Endodermal cell (in vitro differentiated cells): ENCODE measurements at places on chromosomes 3 and 15. TPM values are rescaled to one million over a fixed set of nuclear protein-coding genes. Genes with fewer than 3 reads are reported as not detected.
A peak's percentile ranks its signal among the peaks of the same experiment; 100 is the strongest.

GRCh38 chr3:51397392-51397791 is 6.3 kb downstream of the RBM15B start:
- DNase-seq, result no peak

DNA sequence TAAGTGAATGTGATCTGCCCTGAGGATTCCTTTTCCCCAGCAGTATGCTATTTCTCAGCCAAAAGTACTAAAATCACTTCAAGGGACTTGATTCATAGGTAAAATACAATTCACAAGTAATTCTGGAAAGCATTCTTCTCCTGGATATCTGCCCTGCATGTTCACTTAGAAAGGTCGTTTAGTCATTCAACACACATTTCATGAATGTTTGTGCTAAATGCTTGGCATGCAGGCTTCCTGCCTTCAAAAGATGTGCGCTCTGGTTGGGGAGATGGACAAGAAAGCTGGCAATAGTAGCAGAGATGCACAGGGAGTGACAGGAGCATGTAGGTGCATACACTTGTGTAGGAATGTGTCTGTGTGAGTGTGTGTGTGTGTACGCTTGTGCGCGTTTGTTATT is 360.7 kb downstream of the PTPRG start:
- DNase-seq, result no peak

- no peak for DNase-seq
Measured at GRCh38 chr3:131555456-131555855, 52.7 kb upstream of the MRPL3 start.

DNA sequence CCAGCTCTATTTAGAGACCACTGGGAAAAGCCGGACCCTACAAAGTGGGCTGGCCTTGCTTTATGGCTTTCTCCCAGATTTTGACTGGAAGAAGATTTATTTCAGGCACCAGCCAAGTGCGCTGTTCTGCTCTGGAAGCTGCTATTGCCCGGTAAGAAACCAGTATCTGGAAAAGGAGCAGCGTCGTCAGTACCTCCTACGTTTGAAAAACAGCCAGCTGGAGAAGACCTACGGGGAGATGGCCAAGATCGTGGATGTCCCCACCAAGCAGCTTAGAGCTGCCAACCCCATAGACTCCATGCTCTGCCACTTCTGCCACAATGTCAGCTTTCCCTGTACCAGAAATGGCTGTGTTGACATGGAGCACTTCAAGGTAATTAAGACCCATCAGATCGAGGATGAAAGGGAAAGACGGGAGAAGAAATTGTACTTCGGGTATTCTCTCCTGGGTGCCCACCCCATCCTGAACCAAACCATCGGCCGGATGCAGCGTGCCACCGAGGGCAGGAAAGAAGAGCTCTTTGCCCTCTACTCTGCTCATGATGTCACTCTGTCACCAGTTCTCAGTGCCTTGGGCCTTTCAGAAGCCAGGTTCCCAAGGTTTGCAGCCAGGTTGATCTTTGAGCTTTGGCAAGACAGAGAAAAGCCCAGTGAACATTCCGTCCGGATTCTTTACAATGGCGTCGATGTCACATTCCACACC is 60.9 kb downstream of the PXYLP1 start:
- no peak for DNase-seq

DNA sequence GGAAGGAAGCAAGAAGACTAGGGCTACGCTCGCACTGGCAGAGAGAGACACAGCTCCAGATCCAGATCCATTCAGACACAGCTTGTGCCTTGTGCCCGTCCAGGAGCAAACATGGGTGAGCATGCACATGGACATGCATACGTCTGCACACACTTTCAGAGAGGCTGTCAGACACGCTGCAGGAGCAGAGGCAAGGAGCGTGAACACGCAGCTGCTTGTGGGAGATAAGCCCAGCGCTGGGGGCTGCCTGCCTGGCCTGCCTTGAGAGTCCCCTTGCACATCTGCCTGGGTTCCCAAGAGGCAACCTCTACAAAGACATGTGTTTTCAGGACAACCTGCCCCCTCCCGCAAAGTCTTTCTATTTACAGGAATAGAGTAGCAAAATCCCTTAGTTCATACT is 13.6 kb upstream of the BAHD1 start:
- DNase-seq, result no peak

DNA sequence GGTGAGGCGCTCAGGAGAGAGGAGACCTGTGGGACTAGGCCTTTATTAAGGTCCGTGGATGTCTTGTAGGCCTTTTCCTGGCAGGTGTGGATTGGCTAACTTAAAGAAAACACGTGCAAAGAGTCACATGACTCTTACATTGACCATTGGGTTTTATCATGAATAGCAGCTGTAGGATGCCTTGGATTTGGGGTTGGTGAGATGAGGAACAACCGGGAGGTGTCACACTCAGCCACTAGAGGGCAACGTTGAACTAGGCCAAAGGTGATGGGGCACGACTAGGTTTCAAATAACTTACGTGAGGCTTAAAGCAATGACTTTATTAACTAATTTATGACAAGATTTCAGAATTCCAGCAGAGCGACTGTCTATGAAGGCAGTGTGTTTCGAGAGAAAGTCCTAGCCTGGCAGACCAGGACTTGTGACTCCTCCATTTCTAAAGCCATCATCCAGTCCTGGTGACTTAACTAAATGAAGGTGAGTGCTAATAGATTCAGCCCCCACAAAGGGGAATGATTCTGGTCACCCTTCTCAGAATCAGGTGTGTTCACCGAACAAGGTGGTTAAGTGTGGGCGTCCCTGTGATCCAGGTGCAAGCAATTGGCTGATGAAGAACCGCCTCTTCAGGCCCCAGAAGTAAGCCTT is 345.6 kb downstream of the MCTP2 start:
- DNase-seq, result peak; percentile 85

GRCh38 chr3:31668242-31668641 is 135.5 kb downstream of the STT3B start:
- DNase-seq, result no peak

GRCh38 chr3:59277201-59277600 is 227.4 kb upstream of the CFAP20DC start:
- DNase-seq, result no peak

DNA sequence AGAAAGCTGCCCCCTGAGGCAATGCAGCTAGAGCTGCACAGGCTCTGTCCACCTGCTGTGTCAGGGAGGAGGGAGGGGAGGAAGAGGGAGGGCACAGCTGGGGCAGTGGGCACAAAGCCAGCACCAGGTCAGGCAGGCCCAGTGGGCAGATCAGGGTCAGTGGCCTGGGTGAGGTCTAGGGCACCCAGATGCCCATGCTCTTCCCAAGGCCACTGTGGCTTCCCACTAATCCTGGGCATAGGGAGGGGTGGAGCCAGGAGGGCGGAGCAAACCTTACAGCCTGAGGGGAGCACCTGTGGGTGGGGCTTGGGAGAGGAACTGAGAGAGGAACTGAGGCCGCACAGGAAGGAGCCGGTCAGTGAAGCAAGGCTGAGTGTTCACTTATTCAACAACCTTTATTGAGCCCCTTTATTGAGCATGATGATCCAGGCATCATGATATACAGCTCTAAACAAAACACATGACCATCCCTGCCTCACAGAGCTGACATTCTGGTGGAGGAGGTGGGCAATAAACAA is 55.0 kb downstream of the RHCG start:
- no peak for DNase-seq

GRCh38 chr15:99631255-99631654 is 65.5 kb downstream of the MEF2A start:
- DNase-seq, result no peak

- DNase-seq, result no peak
Measured at GRCh38 chr15:81189583-81190283, 6.9 kb upstream of the IL16 start.

GRCh38 chr15:89657686-89658200 is 2.5 kb upstream of the KIF7 start:
- no peak for DNase-seq

- DNase-seq, result no peak
Measured at GRCh38 chr3:8755097-8755496, 14.3 kb downstream of the OXTR start.

GRCh38 chr15:88113613-88114308 is 142.8 kb downstream of the NTRK3 start:
- no peak for DNase-seq

- DNase-seq, result peak; percentile 84
Measured at GRCh38 chr3:98329392-98330124, 24.1 kb upstream of the OR5K4 start.

DNA sequence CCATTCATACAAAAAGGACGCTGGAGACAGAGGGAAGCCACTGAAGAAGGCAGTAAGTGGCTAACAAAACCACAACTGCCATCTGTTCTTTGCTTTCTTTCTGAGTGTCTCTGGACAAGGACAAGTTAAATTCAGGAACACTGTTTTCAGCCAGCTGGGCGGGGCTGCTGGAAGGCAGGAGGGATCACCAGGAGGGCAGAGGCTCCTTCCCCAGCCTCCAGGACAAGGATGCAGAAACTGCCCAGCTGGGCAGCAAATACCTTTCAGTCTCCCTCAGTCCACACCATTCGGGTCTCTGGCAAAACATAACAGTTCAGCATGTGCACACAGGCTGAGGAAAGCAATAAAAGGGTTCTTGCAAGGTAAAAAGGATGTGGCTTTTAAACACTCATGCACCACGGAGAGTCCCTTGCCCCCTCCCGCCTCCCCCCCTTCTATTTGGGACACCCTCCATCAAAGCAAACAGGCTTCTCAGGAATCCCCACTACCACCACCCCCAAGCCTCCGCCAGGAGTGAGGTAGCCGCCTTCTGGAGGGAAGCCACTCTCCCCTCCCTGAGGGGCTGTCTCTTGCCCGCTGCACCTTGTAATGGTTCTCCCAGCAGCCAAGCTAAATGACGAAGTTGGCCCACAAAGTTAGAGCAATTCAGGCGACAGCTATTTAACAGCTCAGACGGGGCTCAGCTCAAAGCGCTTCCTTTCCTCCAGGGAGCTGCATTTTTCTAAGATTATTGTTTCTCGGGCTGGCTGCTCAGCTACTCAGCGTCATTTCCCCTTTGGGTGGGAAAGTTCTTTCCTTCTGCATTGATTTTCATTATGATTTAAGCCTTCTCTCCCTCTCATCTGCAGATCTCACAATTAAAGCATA is 3.8 kb downstream of the HEG1 start:
- DNase-seq, result peak; percentile 90

GRCh38 chr3:172676196-172676922 is 34.5 kb downstream of the NCEH1 start:
- peak; percentile 58 for DNase-seq

- DNase-seq, result peak; percentile 97
Measured at GRCh38 chr15:42490671-42491538, at the start of gene ZNF106. Gene ZNF106 (minus strand): TSS chr15:42491141. CDS start chr15:42472289, 18,852 bp downstream.

DNA sequence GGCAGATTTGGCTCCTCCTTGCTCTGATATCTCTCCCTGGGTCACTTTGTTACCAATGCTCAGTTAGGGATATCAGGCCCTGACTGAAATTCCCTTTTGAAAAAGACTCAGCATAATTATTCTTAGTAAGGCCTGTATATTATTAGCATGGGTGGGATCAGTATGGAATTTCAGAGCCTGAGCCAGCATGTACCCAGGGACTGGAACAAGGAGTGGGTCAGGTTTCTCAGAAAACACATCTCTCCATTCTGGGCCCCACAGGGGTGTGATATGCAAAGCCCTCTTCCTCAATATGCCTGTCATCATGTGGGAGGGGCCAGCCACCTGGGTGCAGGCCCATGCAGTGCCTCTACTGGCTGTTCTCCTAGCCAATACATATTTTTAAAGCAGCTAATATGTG is 423.2 kb downstream of the EPHB1 start:
- peak; percentile 86 for DNase-seq

DNA sequence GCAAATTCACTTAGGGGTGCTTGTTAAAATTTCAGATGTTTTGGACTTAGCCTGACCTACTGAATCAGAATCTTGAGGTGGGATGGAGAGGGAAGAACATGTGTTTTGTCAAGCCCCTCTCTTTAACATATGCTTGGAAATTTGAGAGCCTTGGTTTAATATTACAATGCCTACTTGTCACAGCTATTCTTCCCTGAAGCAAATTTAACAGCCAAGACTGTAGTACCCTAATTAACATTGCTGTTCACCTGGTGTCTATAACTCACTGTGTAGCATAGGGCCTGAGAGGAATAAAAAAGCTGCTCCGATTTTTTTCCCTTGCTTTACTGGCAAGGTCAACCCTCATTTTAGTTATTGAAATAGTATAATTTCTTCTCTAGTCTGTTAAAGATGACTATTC is 880.1 kb downstream of the CADM2 start:
- no peak for DNase-seq

GRCh38 chr15:26550880-26551279 is 222.0 kb downstream of the GABRB3 start:
- DNase-seq, result no peak

GRCh38 chr15:63212050-63213004 is 22.9 kb downstream of the RAB8B start:
- DNase-seq, result no peak

DNA sequence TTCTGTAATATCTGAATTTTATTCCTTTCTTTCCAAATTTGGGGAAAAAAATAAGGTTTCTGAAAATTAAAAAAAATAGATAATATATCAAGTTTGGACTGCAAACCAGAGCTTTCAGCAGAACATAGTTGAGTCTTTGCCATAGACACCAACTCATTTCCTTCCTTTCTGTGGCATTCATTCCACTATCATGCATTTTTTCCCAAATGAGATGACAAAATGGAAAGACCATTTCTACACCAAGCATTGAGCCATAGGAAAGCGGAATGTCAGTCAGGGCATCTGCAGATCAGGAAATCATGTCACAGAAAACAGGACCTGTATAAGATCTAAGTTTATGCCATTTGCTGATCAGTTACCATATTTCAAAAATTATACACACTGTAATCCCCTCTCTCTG is 333.3 kb upstream of the THBS1 start:
- DNase-seq, result no peak

DNA sequence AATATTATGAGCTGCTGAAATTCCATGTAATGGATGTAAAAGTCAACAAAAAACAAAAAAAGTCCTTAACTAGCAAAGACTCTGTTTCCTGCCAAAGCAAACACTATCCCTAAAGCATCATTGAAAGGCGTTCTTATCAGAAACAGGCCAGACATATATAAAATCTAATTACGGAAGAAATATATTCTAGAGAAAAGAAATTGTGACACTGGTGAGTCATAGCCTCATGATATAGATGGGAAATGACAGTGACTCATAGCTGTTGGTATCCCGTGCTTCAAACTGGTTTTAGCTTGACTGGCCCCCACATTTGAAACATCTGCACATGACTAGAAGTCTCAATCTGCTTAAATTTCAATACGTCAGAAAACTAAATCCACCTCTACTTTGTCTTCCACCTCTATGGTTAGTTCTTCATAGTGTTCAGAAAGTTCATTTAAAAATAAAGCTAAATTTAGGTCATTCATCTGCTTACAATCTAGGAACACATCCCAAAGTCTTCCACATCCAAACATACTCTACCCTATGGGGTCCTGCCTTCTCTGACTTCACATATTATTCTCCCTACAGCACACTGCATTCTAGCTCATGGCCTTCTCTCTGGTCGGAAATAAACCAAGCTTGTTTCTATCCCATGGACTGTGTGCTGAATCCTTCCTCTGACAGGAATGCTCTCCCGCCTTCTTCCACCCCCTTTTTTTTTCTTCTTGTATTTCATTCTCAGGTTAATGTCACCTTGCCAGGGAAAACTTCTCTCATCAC is 456.3 kb upstream of the ARRDC4 start:
- DNase-seq, result no peak

Gene NEK10
- total RNA-seq, result 0.42 to 2.8 TPM (median 1.3 TPM) in 3 replicates

Gene UROC1
- not detected in 3 replicates for total RNA-seq

Gene DNAJC13
- total RNA-seq, result 34.2 to 39.6 TPM (median 39.4 TPM) in 3 replicates

Gene CCR8
- total RNA-seq, result not detected in 3 replicates

Gene TMC3
- total RNA-seq, result not detected in 2 replicates

Gene CX3CR1
- total RNA-seq, result not detected in 2 replicates

Gene MON1A
- total RNA-seq, result 6.2 and 6.7 TPM in 2 replicates

Gene ATP13A3
- 85.9 and 99.7 TPM in 2 replicates for total RNA-seq

Gene MNS1
- 4.5 and 4.6 TPM in 2 replicates for total RNA-seq

Gene STAG1
- 26.7 and 29.8 TPM in 2 replicates for total RNA-seq

Gene PARP15
- total RNA-seq, result 0.21 to 0.44 TPM (median 0.29 TPM) in 3 replicates

Gene IMPG2
- 0.07 to 0.21 TPM (median 0.18 TPM) in 3 replicates for total RNA-seq
